Activated CD8-positive, alpha-beta memory T cell treated with anti-CD3 and anti-CD28 coated beads for 48 hours (primary cell): ENCODE measurements at places on chromosomes 1 and 21.

DNA sequence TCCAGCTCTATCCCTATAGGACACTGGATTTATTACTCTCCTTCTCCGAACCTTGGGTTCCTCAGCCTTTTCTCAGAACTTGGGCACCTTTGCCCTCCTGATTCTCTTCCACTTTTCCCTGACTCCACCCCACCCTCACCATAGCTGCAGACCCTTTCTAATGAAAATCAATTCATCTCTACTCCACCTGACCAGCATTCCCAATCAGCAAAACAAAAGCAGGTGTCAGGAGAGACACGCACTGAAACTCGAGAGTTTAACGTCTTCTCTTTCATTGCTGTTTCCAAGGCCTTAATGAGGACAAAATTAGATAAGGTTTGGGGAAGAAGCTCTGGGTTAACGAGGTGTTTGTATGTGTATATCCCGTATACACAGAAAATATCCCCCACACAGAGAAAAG, 208.8 kb downstream of the PLPP3 start:
- DNase-seq, result no peak

GRCh38 chr1:58047265-58047858, 499.2 kb downstream of the OMA1 start:
- DNase-seq, result no peak

- no peak for DNase-seq
Measured at GRCh38 chr1:89540406-89540970, 15.9 kb downstream of the LRRC8B start.

- no peak for DNase-seq
Measured at GRCh38 chr1:92291372-92291999, 7.3 kb downstream of the GLMN start.

DNA sequence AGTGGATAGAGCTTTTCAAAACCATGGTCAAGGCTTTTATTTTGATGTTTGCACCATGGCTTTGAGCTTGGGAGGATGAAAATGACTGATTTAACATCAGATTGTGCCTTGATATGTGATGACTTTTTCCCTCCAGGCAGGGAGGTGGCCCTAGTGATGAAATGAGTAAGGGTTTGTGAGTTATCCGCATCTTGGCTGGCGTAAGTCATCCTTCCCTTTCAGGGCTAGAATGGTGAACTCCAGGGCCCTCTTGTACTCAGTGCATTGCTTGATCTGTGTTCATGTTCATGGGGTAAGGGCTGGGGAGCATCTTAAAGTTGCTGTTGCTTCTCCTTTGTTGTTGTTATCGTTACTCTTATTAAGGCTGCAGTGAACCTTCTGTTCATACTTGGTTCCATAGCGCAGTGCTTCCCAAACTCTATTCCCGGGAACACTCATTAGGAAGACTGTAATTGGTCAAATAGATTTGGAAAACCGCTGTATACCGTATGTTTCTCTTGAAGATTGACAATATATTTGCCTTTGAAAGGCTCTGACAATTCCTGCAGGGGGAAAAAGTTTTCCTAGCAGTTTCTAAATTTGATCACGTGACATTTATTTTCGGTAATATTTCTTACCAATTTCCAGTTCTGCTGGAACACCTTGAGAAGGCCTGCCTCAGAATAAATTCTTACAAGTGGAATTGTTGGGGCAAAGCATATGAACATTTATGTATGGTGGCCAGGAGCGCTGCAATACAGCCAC, 23.1 kb downstream of the GPR137B start:
- DNase-seq, result no peak

DNA sequence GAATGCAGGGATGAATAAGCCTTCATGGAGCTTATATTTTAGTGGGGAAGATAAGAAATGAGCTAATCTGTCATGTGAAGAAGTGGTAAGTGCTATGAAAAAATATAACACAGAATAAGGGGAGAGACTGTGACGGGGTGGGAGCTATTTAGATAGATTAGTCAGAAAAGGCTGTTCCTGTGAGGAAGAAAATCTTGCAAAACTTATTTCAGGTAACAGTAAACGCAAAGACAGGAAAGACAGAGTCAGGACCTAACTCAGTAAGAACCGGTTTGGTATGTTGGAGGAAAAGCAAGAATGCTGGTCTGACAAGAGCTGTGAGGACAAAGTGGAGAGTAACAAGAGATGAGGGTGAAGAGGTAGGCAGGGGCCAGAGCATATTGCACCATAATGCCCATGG, 22.0 kb downstream of the GNAI3 start:
- no peak for DNase-seq

DNA sequence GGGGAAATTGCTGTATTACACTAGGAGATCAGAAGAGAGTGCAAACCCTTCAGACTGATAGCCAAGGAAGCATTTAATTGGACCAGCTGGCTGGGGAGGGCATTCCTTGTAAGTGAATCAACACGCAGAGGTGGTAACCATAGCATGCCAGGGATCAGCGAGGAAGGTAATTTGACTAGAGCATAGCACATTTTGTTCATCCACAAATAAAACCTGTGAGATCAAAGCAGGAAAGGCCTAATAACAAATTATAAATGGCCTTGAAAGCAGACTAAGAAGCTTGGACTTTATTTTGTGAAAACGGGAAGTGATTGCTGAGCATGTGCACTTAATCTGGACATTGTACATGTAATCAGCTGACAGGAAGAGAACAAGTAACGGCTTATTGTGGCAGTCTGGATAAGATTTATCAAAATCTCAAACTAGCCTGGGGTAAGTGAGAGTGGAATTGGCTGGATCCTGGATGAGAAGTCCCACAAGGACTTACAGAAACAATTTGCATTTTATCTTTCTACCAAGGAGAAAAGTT, 11.7 kb upstream of the CD55 start:
- DNase-seq, result no peak

DNA sequence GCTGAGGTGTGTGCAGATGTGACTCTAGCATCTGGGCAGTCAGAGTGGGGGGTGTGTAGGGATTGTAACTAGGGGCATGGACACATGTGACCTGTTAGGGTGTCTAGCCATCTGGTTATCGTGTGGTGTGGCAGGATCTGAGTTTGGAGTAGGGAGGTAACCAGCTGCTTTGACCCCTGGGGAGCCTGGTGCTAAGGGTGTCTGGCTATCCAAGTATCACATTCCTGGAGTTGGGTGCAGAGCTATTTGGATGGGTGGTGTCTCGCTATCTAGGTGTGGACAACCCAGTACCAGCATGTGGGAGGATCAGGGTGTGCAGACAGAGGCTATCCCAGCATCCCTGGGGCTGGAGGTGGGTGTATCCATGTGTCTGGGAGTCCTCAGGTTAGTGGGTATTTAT, 4.7 kb downstream of the PTPRU start:
- no peak for DNase-seq

GRCh38 chr1:87325982-87326738, 2.5 kb upstream of the LMO4 start:
- DNase-seq, result no peak

- no peak for DNase-seq
Measured at GRCh38 chr1:50651476-50652263, 228.4 kb upstream of the DMRTA2 start.

DNA sequence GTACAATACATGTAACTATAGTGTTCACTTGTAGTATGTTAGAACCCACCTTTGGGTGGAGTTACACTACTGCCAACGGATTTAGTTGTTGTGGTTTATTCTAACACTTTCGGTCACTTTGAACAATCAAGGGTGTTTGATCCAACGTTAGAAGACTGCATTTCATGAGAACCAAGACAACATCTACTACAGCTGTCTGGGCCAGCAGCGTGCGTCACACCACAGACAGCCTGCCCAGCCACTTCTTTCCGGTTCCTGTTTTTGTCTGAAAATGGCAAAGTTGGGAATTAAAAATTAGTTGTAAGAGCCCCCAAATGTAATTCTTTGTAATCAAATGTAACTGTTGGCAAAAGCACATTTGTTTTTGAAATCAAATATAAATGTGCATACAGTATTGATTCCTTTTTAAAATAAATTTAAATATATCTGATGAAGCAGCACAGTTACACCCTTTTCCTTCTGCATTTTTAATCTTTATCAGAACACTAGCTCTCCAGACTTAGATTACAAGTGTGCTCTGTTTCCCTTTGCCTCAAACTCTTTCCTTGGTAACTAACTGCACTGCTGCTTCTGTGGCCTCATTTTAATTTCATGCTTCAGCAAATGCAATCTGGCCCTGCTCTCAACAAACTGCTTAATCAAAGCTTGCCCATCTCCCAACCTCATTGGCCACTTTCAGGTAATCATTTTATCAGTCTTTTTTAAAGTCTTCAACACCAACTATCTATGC, 86.6 kb upstream of the DPH5 start:
- DNase-seq, result no peak

GRCh38 chr1:14987829-14988603, 165.5 kb upstream of the TMEM51 start:
- no peak for DNase-seq

DNA sequence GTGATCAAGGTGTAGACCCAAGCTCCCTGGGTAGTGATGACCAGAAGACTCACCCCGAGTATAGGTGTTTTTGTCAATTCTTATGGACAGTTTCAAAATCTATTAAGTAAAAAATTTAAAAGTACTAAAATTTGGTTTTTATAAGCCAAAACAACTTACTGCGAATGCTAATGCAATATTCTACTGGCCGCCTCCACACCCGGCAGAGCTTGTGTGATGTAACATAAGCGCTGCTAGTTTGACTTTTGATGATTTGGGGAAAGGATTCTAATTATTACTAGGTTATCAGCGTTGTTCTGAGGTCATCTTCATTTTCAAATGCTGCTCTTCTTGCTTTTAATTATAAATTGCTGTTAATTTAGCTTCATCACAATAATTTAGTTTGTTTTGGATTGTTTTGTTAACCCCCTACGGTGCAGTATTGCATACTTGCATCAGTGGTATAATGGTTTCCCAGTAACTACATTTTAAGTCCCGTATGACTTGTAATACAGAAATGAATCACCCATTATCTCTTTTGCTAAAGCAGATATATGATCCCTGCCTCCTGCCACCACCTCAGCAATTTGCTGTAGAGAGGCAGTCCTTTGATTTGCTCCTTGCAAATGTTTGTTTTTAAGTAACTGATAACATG, 178.0 kb downstream of the SDCCAG8 start:
- DNase-seq, result no peak

- DNase-seq, result no peak
Measured at GRCh38 chr1:239858057-239858456, 233.6 kb upstream of the FMN2 start.

DNA sequence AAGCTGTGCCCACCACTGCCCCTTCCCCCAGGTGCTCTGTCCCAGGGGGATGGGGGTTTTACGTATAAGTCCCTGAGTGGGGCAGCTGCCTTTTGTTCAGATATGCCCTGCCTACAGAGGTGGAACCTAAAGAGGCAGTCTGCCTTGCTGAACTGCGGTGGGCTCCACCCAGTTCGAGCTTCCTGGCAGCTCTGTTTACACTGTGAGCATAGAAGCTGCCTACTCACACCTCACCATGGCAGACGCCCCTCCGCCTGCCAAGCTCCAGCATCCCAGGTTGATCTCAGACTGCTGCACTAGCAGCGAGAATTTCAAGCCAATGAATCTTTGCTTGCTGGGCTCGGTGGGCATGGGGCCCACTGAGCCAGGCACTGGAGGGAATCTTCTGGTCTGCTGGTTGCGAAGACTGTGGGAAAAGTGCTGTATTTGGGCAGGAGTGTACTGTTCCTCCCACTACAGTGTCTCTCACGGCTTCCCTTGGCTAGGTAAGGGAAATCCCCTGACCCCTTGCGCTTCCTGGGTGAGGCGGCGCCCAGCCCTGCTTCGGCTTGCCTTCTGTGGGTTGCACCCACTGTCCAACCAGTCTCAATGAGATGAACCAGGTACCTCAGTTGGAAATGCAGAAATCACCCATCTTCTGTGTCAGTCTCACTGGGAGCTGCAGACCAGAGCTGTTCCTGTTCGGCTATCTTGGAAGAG, 17.6 kb upstream of the RWDD3 start:
- no peak for DNase-seq

GRCh38 chr1:170634293-170634692, 29.6 kb upstream of the PRRX1 start:
- DNase-seq, result no peak

GRCh38 chr1:231386466-231386865, 35.6 kb downstream of the EGLN1 start:
- no peak for DNase-seq

- DNase-seq, result no peak
Measured at GRCh38 chr1:60068393-60069045, 5.1 kb downstream of the C1orf87 start.

- no peak for DNase-seq
Measured at GRCh38 chr1:39854738-39855137, 28.6 kb downstream of the TRIT1 start.

GRCh38 chr1:206472024-206472423, 1.7 kb downstream of the IKBKE start:
- no peak for DNase-seq

- DNase-seq, result no peak
Measured at GRCh38 chr1:192235127-192235526, 76.9 kb downstream of the RGS18 start.

DNA sequence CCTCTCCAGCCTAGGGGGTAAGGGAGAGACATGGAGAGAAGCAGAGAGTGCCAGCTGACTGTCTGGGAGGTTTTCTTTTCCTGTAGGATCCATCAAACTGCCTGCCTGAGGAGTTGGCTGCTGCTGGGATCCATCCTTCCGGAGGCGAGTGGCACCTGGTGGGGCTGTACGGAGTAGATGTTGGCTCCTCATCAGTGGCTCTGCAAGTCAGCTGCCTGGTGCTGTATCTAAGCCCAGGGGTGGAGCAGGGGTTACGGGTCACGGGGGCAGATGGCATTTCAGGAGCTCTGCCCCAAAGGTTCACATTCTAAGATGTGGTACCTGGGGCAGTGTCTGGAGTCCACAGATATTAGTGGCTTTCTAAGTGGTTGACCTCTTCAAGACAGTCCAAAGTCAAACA, 128.0 kb downstream of the ACTL8 start:
- no peak for DNase-seq

GRCh38 chr1:73411479-73411878, 786.5 kb downstream of the LRRIQ3 start:
- DNase-seq, result no peak

DNA sequence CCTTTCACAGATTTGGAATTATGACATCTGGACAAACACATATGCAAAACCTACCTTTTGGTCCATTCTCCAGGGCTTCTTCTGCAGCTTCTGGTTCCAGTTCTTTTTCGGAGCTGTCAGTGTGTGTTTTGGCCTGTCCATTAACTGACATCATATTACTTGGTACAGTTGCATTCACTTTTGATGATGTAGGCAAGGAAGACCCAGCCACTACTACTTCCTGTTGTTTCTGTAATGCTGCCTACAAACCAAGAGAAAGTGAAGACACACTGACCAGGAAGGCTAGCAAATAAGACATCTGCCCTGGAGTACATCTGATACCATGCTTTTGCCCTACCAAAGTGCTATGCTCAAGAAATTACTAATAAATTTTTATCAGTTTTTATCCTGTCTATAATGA, 31.9 kb downstream of the ACBD3 start:
- DNase-seq, result no peak
